ENCODE measurements at places on chromosomes 5 and 9. TPM values are rescaled to one million over a fixed set of nuclear protein-coding genes. Genes with fewer than 3 reads are reported as not detected.

DNA sequence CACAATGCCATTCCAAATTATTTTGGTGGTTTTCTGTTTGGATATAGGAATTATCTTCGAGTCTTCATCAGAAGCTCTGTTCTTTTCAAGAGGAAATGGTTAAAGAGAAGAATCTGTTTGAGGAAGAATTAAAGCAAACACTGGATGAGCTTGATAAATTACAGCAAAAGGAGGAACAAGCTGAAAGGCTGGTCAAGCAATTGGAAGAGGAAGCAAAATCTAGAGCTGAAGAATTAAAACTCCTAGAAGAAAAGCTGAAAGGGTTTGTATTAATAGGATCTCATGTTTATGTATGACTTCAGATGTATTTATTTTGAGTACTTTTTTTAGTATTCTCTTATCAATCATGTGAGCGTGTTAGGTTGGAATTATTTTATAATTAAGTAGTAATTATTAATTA is 15.0 kb downstream of the HMMR start:
- no peak overlapping the region for H3K4me3 ChIP-seq
- no peak overlapping the region for H3K27ac ChIP-seq
- H3K4me1 ChIP-seq, result no peaks in the 10 kb centered on the region
- no peaks in the 10 kb centered on the region for H3K36me3 ChIP-seq
- H3K27me3 ChIP-seq, result no peaks in the 10 kb centered on the region

DNA sequence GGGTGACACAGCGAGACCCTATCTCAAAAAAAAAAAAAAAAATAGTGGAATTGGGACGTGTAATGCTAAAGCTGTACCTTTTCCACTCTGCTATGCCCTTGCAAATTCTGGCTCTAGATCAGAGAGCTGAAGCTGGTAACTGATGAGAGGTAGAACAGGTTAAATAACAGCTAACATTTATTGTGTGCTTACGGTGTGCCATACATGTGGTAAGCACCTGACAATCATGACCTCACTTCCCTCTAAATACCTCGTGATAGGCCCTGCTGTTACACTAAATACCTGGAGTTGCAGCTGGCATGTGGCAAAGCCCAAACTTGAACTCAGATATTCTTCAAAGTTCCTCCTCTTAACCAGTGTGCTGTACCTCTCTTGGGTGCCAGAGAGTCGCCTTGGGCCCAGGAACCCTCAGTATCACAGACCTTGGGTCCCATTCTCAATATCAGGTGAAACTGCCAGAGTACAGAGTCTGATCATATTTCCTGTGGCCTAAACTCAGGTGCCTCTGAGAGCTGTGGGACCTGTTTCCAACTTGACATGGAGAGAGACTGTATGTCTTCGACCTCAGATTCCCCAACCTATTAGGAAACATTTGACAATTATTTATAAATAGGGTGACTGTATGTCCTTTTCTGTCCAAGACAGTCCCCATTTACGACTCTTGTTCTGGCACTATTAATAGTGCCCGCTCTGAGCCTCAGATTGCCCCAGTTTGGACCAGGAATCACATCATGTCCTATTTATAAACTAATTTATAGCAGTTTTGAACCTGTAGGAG is 4.8 kb downstream of the ARL10 start:
- no peaks in the 10 kb centered on the region for H3K4me1 ChIP-seq
- no peak for DNase-seq
- H3K4me3 ChIP-seq, result no peak overlapping the region

GRCh38 chr9:71774920-71775319 is 6.6 kb upstream of the CEMIP2 start:
- H3K27ac ChIP-seq, result no peak overlapping the region
- no peaks in the 10 kb centered on the region for H3K4me1 ChIP-seq
- H3K4me3 ChIP-seq, result no peak overlapping the region
- DNase-seq, result no peak
- H3K36me3 ChIP-seq, result no peaks in the 10 kb centered on the region

DNA sequence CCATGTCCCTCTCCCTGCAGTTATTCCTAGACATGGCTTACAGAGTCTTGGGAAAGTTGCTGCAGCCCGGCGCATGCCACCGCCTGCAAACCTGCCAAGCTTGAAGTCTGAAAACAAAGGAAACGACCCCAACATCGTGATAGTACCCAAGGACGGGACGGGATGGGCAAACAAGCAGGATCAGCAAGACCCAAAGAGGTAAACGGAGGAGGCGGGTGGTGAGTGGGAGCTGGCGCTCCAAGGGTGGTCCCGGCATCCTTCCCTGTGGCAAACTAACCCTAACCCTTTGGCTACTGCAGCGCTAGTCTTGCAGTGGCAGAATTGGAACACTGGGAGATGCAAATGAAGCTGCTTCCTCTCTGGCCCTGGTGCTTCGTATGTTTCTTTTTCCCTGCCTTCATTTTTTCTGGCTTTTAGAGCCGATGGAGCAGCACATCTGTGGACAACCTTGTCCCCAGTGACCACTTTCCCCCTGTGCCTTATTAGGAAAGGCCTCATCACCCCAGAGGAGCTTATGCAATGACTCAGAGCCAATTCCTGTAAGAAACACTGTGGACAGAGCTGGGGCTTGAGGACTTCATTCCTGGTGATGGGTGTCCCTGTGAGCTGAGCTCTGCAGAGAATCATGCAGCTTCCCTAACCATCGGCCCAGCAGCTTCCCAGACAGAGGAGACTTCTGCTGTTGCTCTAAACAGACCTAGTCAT is 38.9 kb downstream of the PRRC2B start:
- no peak overlapping the region for H3K4me3 ChIP-seq
- H3K27ac ChIP-seq, result no peak overlapping the region
- H3K27me3 ChIP-seq, result no peaks in the 10 kb centered on the region
- peaks cover 26% of the 10 kb centered on the region for H3K36me3 ChIP-seq
- H3K4me1 ChIP-seq, result no peaks in the 10 kb centered on the region

DNA sequence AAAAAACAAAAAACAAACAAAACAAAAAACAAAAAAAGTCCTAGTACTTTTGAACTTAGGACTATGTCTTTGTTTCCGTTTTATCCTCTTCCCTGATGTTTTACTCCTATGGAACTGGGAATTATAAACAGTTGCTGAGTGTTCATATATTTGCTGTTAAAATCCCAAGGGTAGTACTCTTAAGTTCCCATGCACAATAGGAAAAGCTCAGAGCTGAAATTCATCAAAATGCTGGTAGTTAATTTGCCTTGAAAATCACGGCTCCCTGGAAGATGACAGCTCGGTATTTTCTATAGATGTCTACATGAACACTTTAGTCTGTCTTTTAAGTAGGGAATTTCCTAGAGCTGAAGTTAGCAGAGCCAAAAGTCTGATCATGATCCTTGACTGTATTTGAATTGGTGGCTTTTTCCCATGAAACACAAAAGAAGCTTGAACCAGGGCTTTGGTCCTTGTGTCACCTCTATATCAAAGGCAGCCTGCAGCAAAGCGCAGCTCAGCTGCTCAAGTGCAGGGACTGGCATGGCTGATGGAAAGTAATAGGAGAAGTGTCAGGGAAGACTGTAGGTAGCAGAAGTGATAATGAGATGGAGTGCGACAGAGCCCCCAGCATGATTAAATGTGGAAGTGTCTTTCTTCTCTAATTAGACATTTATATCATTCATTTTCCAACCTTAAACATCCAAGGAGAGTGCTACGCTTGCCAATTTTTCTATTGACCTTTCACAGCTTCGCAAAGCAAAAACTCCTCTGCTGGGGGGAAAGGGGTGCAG is 310.9 kb downstream of the TRIM36 start:
- no peaks in the 10 kb centered on the region for H3K4me1 ChIP-seq

DNA sequence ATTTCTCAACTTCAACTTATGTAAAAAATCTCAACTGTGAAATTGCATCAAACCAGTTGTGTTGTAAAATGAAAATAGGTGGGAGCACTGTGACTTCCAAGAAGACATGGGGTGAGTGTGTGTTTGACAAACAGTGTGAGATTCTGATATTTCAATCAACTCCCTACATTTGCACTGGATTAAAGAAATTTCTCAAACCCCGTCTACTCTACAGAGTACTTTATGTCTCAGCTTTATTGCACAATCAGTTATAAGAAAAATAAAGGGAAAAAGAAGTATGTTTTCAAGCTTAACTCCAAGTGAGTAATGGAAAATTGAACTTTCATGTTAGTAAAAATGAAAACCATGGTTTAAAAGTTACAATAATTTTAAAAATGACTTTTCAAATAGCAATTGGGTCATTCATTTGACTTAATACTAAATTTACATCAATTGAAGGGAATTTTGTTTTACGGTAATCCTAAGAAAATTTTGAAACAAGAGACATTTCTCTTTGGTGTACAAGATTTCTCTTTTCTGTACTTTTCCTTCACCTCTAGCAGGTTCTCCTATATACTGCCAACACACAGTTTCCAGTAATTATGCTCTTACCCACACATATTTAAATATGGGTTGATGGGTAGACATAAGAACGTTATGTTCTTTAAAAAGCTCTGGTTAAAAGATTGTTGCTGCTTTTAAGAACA is 80.3 kb downstream of the CDO1 start:
- H3K27ac ChIP-seq, result no peak overlapping the region
- H3K4me1 ChIP-seq, result no peaks in the 10 kb centered on the region

GRCh38 chr5:13108265-13108664 is 836.2 kb downstream of the DNAH5 start:
- no peak overlapping the region for H3K27ac ChIP-seq
- no peaks in the 10 kb centered on the region for H3K4me1 ChIP-seq
- no peaks in the 10 kb centered on the region for H3K36me3 ChIP-seq

- H3K27ac ChIP-seq, result no peak overlapping the region
- H3K4me3 ChIP-seq, result peak overlapping the region; percentile 46
- peaks cover 10% of the 10 kb centered on the region for H3K27me3 ChIP-seq
- DNase-seq, result no peak
Measured at GRCh38 chr5:88675168-88675707, 207.7 kb downstream of the MEF2C start.

DNA sequence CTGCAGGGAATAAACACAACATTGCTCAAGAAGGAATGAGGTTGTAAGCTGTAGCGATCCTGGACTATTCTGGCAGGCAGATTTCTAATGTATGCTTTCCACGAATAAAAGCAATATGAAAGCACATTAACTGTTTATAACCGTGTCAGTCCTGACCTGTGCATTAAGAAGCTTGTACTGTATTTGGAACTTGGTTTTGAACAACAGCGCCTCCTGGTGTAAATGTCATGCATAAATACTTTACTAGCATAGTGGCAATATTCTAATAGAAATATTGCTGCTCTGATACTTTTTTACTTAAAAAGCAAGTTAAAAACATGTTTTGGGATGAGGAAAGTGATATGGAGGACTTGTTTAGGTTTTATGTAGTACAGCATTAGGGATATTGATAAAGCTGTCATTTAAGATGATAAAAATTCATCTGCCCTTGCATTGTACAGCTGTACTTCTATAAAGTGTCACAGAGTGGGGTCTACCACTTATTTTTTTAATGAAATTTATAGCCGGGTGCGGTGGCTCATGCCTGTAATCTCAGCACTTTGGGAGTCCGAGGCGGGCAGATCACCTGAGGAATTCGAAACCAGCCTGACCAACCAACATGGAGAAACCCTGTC is 70.7 kb upstream of the GNE start:
- H3K27me3 ChIP-seq, result no peaks in the 10 kb centered on the region
- no peaks in the 10 kb centered on the region for H3K4me1 ChIP-seq
- no peaks in the 10 kb centered on the region for H3K36me3 ChIP-seq
- peak; percentile 34 for DNase-seq
- H3K4me3 ChIP-seq, result no peak overlapping the region

GRCh38 chr9:38685535-38685934 is 34.4 kb downstream of the FAM240B start:
- no peak for DNase-seq
- H3K4me3 ChIP-seq, result no peak overlapping the region
- no peaks in the 10 kb centered on the region for H3K4me1 ChIP-seq
- H3K36me3 ChIP-seq, result no peaks in the 10 kb centered on the region

- H3K36me3 ChIP-seq, result no peaks in the 10 kb centered on the region
- H3K27me3 ChIP-seq, result no peaks in the 10 kb centered on the region
- H3K4me1 ChIP-seq, result no peaks in the 10 kb centered on the region
- H3K4me3 ChIP-seq, result no peak overlapping the region
- DNase-seq, result no peak
- H3K27ac ChIP-seq, result no peak overlapping the region
Measured at GRCh38 chr5:131289738-131290137, 25.9 kb downstream of the CDC42SE2 start.

DNA sequence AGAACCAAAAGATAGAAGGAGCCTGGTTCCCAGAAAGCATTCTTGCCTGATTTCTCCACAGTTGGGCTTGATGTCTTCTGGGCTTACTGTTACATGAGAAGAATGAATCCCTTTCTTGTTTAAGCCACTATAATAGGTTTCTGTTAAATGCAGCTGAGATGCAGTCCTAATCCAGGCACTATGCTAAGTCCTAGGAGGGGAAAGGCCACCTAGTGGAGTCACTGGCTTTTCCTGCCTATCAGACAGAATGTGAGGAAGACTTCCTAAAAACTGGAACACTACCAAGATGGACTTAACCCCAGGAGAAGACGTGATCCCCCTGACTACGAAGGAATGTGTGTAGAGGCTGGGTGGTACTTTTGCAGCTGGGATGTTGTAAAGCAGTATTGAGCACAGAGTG is 34.3 kb upstream of the FSD1L start:
- no peak overlapping the region for H3K27ac ChIP-seq
- no peaks in the 10 kb centered on the region for H3K27me3 ChIP-seq
- H3K4me1 ChIP-seq, result no peaks in the 10 kb centered on the region

- no peak for DNase-seq
- no peaks in the 10 kb centered on the region for H3K4me1 ChIP-seq
- no peaks in the 10 kb centered on the region for H3K27me3 ChIP-seq
- peak overlapping the region; percentile 80 for H3K4me3 ChIP-seq
- H3K36me3 ChIP-seq, result no peaks in the 10 kb centered on the region
- no peak overlapping the region for H3K27ac ChIP-seq
Measured at GRCh38 chr5:79613549-79613948, 1.3 kb downstream of the TENT2 start.

DNA sequence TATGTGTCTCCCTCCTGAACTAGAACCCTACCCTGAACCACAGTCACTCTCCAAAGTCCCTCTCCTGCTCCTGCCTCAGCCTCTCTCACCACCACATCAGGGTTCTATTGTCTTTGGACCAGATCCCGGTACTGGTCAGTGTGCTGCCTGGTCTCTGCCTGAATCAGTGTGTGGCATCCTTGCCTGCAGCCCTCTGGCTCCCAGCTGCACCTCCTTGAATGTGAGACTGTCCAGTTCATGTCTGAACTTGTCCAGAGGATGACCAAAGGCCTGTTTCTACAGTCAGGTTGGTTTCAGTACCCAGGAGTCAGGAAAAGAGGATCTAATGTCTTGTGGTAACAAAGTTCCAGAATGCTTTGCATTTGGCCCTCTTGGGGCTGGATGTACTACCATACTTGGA is 76.8 kb upstream of the RANBP3L start:
- DNase-seq, result no peak
- H3K36me3 ChIP-seq, result no peaks in the 10 kb centered on the region
- no peaks in the 10 kb centered on the region for H3K4me1 ChIP-seq
- no peak overlapping the region for H3K4me3 ChIP-seq
- no peak overlapping the region for H3K27ac ChIP-seq

- H3K36me3 ChIP-seq, result no peaks in the 10 kb centered on the region
- no peaks in the 10 kb centered on the region for H3K27me3 ChIP-seq
- peaks cover 4% of the 10 kb centered on the region for H3K4me1 ChIP-seq
Measured at GRCh38 chr5:127028822-127029457, 1.4 kb downstream of the MARCHF3 start.

- H3K27ac ChIP-seq, result no peak overlapping the region
- no peaks in the 10 kb centered on the region for H3K36me3 ChIP-seq
- H3K27me3 ChIP-seq, result no peaks in the 10 kb centered on the region
- DNase-seq, result no peak
- H3K4me3 ChIP-seq, result no peak overlapping the region
Measured at GRCh38 chr9:104572612-104573011, 3.6 kb downstream of the OR13C8 start.

Gene TAF1L
- total RNA-seq, result not detected

Gene ADGRV1
- 4.0 TPM for total RNA-seq

Gene ERP44
- total RNA-seq, result 15.5 TPM

Gene CD274
- total RNA-seq, result 1.9 TPM

Gene ICE1
- total RNA-seq, result 7.8 TPM

Gene IGFBPL1
- 0.28 TPM for total RNA-seq

Gene CARTPT
- total RNA-seq, result not detected

All from pancreas (tissue), 10 donors.